ENCODE measurements at places on chromosomes 1 and 21. TPM values are rescaled to one million over a fixed set of nuclear protein-coding genes. Genes with fewer than 3 reads are reported as not detected.

BGLAP gene
- not detected for total RNA-seq

DNA sequence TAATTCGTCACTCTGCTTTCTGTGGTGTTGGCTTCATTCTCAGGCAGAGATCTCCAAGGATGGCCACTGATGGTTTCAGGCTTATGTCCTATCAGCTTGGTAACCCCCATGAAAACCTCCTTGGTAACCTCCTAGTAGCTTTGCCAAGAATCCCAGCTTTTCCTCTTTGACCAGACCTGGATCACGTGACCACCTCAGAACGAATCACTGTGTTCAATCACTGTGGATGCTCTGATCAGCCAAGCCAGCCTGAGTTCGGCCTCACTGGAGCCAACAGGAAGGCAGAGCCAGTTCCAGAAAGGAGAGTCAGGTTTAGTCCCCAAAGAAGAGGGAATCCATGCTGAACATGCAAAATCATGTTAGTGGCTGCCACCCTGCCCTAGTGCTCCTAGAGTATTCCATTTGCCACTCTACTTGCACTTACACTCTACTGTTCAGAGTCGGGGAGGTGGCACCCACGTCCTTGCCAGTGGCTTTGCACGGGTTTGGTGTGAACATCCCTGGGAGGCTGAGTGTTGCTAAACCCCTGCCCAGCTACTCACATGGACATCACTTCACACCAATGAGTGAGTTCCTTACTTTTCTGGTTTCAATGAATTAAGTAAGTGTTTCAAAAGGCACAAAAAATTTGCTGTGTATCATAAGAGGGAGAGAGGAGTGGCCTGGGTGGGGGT lies 33.5 kb upstream of the SSBP3 start:
- DNase-seq, result no peak

DNA sequence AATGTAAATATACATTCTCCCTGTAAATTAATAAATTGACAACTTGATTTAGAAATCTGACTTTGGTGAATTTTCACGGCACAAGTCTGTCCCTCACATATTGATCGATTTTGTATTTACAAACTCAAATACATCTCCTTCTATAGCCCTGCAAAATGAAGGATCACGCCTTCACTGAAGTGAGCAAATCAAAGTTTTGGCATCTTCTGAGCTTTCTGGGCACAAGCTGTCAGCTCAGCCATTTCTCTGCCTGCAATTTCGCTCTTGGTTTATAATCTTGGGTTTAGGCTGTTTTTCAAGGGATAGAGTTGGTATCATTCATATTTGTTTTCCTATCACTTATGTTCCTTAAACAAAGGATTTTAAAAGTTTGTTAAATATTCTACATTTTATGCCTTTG lies 25.8 kb downstream of the ANP32E start:
- no peak for DNase-seq

RPAP2 gene
- 14.8 TPM for total RNA-seq

DNA sequence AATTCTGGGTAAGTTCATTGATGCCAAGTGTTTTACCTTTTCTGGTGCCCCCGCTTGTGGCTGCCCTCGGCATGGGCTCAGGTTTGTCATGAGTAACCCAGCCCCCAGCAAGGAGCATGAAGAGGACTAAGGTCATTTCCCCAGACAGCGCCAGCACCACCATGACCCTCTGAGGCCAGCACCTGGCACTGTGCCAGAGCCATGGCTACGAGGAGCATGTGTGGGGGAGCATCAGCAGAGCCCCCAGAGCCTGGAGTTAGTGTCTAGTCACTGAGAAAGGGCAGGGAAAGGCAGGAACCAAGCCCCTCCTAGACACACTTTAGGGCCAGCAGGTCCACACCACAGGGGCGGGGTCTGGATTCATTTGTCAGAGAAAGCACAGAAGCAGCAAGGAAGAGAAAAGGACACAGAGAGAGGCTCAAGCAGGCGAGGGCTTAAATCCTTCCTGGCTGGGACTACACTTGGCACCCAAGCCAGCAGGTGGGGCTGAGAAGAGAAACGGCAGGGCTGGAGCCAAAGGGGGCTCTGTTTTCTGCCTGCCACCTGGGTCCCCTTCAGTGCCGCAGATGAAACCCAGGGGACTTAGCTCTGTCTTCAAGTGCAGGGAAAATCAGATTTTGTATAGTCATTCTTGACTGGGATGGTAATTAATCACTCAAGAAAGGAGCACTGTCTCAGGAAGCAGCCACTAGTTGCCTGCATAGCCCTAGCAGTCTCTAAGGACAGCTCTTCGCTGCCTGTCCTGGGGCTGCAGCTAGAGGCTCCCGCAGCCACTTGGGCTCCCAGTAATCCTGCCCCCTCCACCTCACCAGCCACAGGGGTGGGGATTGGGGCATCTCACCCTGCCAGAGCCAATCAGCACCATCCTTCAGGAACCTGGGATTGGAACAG lies 79.6 kb upstream of the ZC3H12A start:
- DNase-seq, result peak; percentile 8

- DNase-seq, result no peak
These were observed 25.5 kb downstream of the ZC3H11B start for GRCh38 chr1:219587401-219587800.

OLFML3 gene
- total RNA-seq, result 2.2 TPM

DNA sequence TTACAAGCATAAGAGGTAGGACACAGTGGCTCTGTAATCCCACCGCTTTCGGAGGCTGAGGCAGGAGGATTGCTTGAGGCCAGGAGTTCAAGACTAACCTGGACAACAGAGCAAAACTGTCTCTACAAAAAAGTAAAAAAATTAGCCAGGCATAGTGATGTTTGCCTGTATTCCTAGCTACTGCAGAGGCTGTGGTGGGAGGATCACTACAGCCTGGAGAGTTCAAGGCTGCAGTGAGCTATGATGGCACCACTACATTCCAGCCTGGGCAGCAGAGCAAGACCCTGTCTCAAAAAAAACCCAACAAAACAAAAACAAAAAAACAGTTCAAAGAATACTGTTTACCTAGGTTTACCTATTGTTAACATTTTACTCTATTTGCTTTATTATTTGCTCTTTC lies 37.4 kb downstream of the CLIC4 start:
- no peak for DNase-seq

DNA sequence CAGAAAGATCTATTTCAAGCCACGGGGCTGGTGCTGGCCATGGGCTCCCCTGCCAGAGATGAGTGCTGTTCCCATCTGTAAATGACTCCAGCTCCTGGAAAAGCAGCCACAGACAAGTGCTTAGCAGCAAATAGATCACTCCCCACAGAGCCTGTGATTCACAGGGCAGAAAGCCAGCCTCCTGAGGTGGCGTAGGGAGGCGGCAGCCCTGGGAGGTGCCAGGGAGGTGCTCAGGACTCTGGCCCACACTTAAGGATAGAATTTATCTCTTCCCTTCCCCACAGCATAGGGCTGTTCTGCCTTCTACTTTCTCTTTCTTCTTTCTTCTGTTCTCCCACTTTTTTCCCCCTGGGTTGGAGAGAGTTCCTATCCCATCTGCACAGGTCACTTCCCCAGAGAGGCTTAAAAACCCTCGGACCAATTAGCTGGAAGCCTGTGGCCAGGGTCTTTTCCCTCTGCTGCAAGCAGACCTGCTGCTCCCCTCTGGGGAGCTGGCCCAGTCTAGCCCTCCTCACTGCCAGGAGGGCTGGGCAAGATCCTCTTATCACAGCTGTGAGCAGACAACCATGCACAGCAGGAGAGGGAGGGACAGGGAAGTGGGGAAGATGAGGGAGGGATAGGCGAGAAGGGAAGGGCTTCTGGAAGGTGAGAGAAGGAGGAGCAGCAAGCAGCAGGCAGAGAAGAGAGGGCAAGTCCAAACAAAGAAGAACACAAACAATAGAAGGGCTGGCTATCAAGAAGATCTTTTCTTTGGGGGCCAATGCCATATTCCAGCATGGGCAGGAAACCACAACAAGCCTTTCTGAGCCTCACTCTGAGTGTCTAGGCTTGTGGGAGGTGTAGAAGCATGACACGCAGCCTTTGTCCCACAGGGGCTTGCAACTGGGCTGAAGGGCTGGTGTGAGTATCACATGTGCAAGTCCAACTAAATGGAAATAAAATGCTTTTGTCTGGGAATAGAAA lies 41.0 kb downstream of the KCND3 start:
- peak; percentile 91 for DNase-seq

- no peak for DNase-seq
These were observed 56.6 kb downstream of the TMEM53 start for GRCh38 chr1:44617703-44618029.

GRCh38 chr1:53410100-53410541 lies 49.1 kb upstream of the DMRTB1 start:
- DNase-seq, result peak; percentile 41

GRCh38 chr21:29601047-29601446 lies 302.3 kb downstream of the BACH1 start:
- DNase-seq, result no peak

GRCh38 chr21:33111577-33111976 lies 41.6 kb downstream of the OLIG1 start:
- no peak for DNase-seq

GRCh38 chr1:66300972-66301451 lies 232.9 kb upstream of the SGIP1 start:
- no peak for DNase-seq

CFHR3 gene
- total RNA-seq, result not detected

- DNase-seq, result no peak
These were observed 1347.2 kb upstream of the B3GALT2 start for GRCh38 chr1:194533641-194534040.

- no peak for DNase-seq
These were observed 84.3 kb upstream of the L1TD1 start for GRCh38 chr1:62110198-62110817.

DNA sequence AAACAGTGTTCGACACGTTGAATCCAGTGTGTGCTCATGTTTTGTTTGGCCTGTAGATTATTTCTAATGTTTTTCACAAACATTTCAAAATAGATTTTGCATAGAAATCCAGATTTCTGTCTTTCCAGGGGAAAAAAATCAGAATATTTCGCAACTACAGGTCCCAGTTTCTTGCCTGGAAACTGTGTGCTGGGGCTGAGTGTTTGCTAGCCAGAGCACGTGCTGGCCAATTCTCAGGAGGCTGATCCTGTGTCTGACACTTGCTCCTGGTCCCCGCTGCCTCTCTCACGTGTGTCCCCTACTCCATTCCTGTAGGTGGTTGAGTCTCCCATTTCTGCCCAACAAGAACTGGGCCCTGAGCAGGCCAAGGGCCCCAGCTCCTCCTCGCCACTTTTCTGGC lies 2.4 kb downstream of the MAB21L3 start:
- no peak for DNase-seq

- DNase-seq, result peak; percentile 26
These were observed 38.7 kb downstream of the RGS5 start for GRCh38 chr1:163163881-163164582.

DNA sequence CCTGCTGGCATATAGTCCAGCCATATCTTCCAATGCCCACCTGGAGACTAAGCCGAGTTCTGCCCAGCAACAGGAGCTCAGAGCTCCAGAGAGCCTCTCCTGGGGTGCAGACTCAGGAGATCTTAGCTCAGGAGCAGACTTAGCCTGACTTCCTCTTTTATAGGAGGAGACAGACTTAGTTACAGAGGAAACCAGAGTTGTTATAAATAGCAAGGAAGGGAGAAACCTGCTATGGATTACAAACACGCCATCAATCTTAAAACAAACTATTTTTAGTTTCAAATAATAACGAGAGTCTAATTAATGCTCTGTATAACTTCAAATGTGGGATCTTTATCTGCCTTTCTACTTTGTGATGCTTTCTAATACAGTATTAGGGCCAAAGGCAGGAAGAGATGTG lies 3.3 kb upstream of the KIF21B start:
- no peak for DNase-seq

GRCh38 chr1:61389926-61390845 lies 307.8 kb downstream of the NFIA start:
- no peak for DNase-seq

DNA sequence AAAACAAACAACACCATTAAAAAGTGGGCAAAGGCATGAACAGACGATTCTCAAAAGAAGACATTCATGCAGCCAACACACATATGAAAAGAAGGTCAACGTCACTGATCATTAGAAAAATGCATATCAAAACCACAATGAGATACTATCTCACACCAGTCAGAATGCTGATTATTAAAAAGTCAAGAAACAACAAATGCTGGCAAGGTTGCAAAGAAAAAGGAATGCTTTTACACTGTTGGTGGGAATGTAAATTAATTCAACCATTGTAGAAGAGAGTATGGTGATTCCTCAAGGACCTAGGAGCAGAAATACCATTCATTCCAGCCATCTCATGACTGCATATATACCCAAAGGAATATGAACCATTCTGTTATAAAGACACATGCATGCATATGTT lies 419.6 kb downstream of the NEGR1 start:
- no peak for DNase-seq

DNA sequence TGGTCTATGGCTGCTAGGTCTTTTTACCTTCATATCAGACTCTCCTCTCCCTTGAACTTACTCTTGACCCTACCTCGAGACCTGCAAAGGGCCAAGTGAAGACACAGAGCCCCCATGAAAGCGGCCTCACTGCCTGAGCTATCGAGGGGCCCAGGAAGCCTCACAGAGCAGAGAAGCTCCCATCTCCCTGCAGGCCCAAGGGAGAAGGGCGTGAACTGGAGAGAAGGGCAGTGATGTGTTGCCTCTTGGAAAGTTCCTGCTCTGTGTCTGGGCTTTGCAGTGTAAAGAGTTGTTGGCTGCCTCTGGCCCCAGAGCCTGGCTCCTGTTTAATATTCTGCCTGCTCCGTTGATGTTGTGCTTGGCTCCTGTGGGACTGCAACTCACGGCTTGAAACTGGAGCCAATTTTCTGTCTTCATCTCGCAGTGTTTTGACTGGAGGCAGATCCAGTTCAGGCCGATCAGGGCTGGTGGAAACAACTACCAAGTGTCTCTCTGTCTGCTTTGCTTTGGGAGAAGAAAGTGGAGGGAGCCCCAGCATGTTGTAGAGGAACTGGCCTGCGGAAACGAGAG lies 4.3 kb downstream of the SERTAD4 start:
- DNase-seq, result peak; percentile 84

GRCh38 chr1:160880216-160880615 lies 4.8 kb downstream of the ITLN1 start:
- no peak for DNase-seq

- no peak for DNase-seq
These were observed 4.4 kb upstream of the ALG6 start for GRCh38 chr1:63363014-63363413.

DNA sequence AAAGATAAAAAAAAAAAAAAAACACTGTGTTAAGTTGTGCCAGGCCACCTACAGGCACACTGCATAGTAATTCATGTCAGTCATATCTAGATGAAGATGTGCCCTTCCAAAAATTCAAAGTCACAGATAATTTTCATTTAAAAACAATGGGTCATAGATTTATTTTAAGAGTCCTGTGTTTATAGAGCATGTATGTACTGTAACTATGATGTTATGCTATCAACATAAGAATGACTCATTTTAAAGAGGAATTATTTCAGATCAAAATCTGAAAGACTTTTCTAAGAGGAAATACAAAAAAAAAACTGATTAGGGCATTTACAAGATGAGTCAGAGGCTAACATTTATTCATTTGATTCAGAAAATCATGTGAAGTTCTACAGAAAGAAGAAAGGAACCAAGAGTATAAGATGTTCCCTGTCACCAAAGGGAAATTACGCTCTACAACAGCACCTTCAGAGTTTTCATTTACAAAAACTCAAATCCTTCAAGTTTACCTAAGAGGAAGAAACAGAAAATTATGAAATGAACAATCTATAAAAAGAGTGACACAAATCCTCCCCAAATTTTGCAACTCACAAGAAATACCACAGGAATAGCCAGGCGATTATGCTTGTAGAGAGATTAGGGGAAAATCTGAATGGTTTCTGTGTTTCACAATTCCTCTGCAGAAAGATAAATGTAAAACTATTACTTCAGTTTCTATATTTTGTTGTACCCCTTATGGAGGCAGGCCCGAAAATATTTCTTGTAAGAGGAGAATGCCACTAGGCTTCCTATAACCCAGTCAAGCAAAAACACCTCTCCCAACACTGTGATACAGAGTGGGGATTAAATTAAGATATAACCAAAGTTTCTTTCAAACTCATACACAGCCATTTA lies 13.8 kb downstream of the TP53BP2 start:
- peak; percentile 18 for DNase-seq
